ENCODE measurements at places on chromosomes 6 and 20.

- no peak for DNase-seq
These were observed 32.3 kb downstream of the NCR2 start for GRCh38 chr6:41367700-41368099.

GRCh38 chr6:73704260-73704659 is 8.3 kb downstream of the CD109 start:
- no peak for DNase-seq

DNA sequence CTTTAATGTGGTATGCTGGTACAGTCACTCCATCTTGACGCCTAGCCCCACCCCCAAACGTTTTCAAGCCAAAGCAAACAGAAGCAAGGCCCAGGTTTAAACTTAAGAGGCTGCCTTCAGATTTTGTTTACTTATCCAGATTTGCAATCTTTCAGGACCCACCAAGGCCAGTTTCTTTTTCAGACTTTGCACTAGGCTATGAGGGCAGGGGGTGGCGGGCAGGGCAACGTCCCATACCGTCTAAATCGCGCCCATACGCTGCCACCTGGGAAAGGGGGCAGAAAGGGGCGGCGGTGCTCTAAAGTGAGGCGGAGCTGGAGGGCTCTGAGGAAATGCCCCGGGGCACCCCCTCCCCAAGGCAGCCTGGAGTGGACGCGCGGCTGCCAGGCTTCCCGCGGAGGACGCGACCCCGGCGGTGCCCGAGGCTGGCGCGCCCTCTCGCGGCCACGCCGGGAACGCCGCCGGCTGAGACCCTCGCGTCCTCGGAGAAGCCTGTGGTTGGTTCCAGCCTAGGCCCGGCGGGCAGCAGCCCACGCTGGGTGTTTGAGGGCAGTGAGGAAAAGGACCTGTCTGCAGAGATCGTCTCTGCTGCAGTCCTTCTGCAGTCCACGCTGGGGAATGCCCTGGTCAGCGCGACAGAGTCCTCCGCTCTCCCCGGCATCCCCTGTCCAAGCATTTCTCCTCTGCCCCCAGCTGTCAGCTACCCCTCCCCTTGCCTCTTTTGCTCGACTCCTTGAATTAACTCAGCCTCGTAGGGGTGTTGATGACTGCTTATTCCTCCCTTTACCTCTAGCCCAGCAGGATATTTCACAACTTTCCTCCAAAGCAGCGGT is 129.2 kb upstream of the PRND start:
- DNase-seq, result peak; percentile 71

DNA sequence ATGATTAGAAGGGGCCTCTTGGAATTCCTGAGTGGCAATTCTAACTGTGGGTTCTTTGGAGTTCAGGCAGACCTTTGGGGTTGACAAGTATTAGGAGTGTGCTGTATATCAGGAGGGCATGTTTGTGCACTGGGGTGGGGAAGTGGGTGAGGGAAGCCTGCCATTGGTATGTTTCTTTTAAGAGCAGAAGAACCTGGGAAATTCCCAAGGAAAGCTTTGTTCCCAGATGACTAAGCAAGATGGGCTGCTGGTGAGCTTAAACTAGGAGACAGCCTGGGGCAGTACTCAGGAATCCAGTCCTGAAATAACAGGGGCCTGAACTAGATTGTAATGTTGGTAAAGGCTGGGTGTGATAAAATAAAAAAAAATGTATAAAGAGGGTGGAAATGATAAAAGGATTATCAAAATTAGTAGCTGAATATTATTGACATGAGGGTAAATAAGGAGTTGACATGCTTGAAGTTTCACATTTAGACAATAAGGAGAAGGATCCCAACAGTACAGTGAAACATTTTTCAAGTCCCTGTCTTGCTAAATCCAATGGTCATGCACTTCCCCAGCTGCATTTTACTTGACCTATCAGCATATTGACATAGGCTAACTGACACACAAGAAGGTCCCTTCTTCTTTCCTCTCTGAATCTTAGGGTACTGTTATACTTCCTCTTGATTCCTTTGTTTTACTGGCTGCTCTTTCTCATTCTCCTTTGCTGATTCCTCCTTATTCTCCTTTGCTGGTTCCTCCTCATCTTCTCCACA is 18.4 kb upstream of the IFNGR1 start:
- no peak for DNase-seq

- DNase-seq, result no peak
These were observed 81.6 kb downstream of the OLIG3 start for GRCh38 chr6:137412562-137412961.

GRCh38 chr6:53441761-53442160 is 93.0 kb upstream of the ELOVL5 start:
- DNase-seq, result no peak

- DNase-seq, result no peak
These were observed 4.3 kb downstream of the REV3L start for GRCh38 chr6:111478749-111479148.

- DNase-seq, result no peak
These were observed 41.8 kb downstream of the KCNS1 start for GRCh38 chr20:45059022-45059728.

- DNase-seq, result no peak
These were observed 144.5 kb upstream of the MCHR2 start for GRCh38 chr6:100138346-100139022.

DNA sequence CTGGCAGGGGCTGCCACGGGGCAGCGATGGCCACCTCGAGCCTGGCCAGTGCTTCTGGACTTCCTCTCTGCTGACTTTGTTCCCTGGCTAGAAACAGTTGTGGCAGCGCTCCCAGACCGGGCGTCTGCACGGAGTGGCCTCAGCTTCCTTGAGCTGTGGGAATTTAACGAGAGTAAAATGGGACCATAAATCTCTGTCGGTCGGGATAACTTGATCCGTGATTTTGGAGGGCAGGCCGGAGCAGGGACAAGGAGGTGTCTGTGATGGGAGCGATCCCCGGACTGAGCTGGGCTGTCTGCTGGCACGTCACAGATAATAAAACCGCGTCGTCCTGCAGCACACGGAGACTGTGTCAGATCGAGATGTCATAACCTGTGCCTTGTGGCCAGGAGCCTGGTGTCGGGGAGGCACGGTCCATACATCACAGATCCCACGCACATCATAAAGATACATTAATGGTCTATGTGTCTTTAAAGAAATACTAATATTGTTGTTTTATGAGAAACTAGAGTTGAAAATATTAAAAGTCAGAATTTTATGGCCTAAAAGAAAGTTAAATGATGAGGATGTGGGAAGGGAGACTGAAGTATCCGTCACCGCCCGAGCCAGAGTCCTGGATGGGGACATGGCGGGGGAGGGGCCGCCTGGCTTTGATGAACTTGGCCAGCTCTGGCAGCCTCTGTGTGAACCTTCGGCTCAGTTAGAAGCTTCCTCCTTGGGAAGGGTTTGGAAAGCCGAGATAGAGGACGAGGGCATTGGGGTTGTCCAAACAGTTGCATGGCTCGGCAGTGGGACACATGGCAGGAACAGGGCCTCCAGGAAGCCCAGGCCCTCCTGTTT is 6.5 kb upstream of the RBBP8NL start:
- DNase-seq, result no peak

GRCh38 chr20:23049201-23050075 is at the start of gene THBD:
Gene THBD (minus strand): TSS chr20:23049672. CDS start chr20:23049504, 168 bp downstream.
- DNase-seq, result no peak

- DNase-seq, result no peak
These were observed 237.8 kb downstream of the TBX18 start for GRCh38 chr6:84526631-84527030.

DNA sequence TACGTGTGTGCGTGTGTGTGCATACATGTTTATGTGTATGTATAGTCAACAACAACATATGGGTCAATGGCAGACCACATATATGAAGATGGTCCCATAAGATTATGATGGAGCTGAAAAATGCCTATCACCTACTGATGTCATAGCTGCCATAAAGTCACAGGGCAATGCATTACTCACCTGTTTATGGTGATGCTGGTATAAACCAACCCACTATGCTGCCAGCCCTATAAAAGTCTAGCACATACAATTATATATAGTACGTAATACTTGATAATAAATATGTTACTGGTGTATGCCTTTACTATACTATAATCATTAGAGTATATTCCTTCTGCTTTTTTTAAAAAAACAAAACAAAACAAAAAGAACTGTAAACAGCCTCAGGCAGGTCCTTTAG is 148.4 kb upstream of the ARID1B start:
- no peak for DNase-seq

GRCh38 chr6:104704191-104704590 is 155.5 kb downstream of the HACE1 start:
- DNase-seq, result no peak

DNA sequence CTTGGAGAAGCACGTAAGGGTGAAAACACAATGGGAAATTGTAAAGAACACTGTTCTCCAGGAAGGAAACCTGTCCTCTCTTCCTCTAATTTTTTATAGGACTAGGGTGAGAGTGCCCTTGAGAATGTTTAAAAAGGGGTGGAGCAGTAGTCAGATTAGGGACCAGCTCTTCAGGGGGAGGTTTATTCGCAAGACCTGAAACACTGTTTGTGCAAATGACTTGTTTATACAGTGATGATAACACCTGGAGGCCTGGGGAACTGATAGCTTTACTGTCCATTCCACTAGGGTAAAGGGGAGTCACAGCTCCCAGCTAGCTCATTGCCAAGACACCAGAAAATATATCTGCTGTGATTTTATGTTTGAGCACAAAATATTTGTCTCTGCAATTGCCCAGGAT is 8.1 kb upstream of the FUT9 start:
- DNase-seq, result no peak

DNA sequence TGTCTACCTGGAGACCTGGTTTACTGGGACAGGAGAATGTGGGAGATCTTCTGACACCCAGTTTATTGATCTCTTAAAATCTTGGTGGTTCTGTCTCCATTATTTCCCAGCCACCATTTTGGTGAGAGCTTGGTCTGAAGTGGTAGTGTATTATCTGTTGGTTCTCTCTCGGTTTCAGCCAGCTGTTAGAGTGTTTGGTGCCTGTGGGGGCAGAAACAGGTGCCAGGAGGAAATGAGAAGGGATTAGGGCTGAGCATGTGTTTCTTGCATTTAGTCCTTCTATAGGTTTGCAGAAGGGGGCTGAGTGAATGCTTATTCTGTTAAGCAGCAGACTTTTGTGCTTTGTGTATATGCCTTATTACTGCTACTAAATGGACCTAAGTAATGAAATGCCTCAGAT is 9.6 kb downstream of the JARID2 start:
- no peak for DNase-seq
